ENCODE measurements at places on chromosomes 2 and 18.

DNA sequence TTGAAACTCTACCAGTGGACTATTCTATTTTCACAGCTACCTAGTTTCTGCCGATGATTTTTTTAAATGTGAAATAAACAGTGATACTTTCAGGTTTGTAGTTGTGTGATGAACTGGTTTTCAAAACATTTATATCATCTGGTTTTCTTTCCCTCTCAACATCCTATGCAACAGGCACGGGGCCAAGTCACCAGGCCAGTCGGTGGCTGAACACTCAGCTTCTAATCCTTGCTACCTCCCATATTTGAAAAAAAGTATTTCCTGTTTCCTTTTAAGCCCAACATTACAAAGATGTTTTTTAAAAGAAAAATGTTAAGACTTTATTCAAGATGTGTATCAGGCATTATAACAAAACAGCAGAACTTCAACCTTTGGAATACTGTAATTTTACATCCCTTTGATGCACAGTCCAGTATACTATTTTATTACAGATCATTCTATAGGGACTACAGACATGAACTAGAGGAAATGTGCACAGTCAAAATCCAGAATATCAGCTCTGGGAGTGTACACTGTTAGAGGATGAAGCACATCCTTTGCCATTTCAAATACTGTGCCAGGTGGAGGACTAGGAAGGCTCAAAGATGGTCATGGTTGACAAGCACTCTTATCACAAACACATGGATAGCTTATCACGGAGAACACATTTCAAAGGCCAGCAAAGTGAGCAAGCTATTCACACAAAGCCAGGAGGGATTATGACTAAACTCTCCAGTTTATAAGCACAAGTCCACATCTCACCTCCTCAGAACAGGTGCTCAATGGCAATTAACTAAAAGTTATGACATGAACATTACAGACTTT, 14.6 kb downstream of the MRPL35 start:
- no peak for ATAC-seq

DNA sequence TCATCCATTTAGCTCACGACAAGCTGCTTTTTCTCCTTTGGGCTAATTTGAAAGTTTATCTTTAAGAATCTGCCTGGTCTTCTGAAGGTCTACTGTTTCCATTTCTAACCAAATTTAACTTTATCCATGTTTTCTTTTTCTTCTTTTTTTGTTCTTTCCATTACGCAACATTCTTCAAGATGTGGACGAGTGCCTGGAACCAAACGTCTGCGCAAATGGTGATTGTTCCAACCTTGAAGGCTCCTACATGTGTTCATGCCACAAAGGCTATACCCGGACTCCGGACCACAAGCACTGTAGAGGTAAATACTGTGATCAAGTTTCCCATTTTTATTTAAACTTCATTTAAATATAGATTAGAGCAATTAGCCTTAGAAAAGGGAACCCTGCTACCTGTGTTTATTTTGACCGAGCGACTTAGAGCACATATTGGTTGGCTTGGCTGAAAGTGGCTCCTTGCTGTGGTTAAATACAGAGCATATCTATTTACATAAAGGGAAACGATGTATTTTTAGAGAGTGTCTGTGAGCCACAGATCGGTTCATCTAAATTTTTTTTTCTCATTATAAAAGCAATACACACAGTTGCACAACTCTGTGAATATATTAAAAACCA, 183.4 kb upstream of the RASGRP3 start:
- no peak for ATAC-seq

- ATAC-seq = peak; percentile 44
These were observed 392.9 kb downstream of the ZNF521 start for GRCh38 chr18:24959051-24959476.

- ATAC-seq = peak; percentile 63
These were observed 92.6 kb downstream of the VAPA start for GRCh38 chr18:10006311-10006893.

- ATAC-seq = no peak
These were observed 306.7 kb upstream of the SALL3 start for GRCh38 chr18:78672862-78673446.
